Activated CD8-positive, alpha-beta memory T cell treated with anti-CD3 and anti-CD28 coated beads for 4 hours (primary cell): ENCODE measurements at places on chromosomes 5 and 9.

- no peak for DNase-seq
These were observed 900.0 kb upstream of the CDH10 start for GRCh38 chr5:25544652-25545249.

- DNase-seq: no peak
These were observed 66.6 kb downstream of the ABCA1 start for GRCh38 chr9:104861397-104861796.

GRCh38 chr5:17219469-17219868 lies 2.0 kb downstream of the BASP1 start:
- no peak for DNase-seq

- DNase-seq: no peak
These were observed 27.2 kb downstream of the MLANA start for GRCh38 chr9:5917888-5918287.

DNA sequence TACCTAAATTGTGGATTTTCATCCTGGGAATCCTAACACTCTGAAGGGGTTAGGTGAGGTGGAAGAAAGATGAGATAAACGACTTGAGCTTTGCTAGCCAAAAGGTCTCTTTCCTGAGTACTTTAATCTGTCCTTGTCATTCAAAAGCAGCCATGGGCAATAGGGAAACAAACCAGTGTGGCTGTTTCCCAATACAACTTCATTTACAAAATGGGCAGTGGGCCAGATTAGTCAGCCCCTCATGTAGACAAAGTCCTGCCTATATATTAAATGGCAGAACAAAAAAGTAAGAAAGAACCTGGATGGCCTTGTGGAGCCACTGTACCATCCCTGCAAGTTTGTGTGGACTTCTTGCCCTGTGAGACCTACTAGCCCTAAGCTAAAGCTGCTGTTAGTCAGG lies 51.0 kb upstream of the NFIL3 start:
- DNase-seq: no peak

DNA sequence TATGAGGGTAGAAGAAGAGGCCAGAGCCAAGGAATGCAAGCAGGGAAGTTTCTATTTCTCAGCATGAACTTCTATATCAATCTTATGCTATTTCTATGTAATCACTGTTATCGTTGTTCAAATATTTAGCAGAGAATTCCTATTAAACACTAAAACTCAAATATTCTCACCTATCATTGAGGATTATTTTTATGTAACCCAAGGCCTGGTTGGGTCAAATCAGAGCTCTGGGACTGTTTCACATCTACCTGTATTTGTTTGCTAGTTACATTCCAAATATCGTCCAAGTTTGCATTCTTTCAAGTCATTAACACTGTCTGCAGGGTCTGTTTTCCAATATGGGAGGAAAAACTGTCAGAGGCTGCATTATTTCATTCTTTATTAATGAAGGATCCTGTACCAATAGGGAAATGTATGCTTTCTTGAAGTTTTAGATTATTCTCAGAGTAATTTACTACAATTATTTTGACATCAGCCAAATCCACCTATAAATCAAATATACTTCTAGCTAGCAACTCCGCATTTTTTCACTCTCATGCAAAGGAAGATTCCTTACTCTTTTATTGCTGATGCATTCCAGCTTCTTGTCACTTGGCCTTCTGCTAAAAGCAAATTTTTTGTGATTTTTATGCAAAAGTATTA lies 52.2 kb downstream of the LURAP1L start:
- no peak for DNase-seq

- DNase-seq: no peak
These were observed 5.2 kb downstream of the TNFAIP8 start for GRCh38 chr5:119360905-119361593.
